ENCODE measurements at places on chromosomes 6 and 20. TPM values are rescaled to one million over a fixed set of nuclear protein-coding genes. Genes with fewer than 3 reads are reported as not detected.

The MAN1A1 gene
- 258 TPM for total RNA-seq

The TPD52L1 gene
- 155 TPM for total RNA-seq

The DDO gene
- total RNA-seq = 0.48 TPM

The KCNQ5 gene
- 28.2 TPM for total RNA-seq

The PRPH2 gene
- total RNA-seq = 1.4 TPM

The ELOVL2 gene
- 29.4 TPM for total RNA-seq

The CGA gene
- 8.2 TPM for total RNA-seq

The ARMC12 gene
- total RNA-seq = not detected

The COL9A1 gene
- total RNA-seq = 9.4 TPM

The HLA-F gene
- total RNA-seq = 34.2 TPM

The TCP11 gene
- total RNA-seq = not detected

The SLC17A3 gene
- total RNA-seq = 6.7 TPM

The HLA-DRB5 gene
- 2.9 TPM for total RNA-seq

The STK35 gene
- total RNA-seq = 15.9 TPM

The CRISP3 gene
- 10.8 TPM for total RNA-seq

The PSORS1C1 gene
- 1.2 TPM for total RNA-seq

The UTRN gene
- 220 TPM for total RNA-seq

The HLA-B gene
- 113 TPM for total RNA-seq

The SYCP2 gene
- 13.2 TPM for total RNA-seq

The SPATA25 gene
- 3.6 TPM for total RNA-seq

The SNRNP48 gene
- total RNA-seq = 16.9 TPM

The SAMD10 gene
- 0.24 TPM for total RNA-seq

The CST4 gene
- not detected for total RNA-seq

The TMEM63B gene
- 10.4 TPM for total RNA-seq

The AKAP12 gene
- total RNA-seq = 161 TPM

The GLP1R gene
- 2.6 TPM for total RNA-seq

The LPIN3 gene
- 6.3 TPM for total RNA-seq

The SNTA1 gene
- 28.2 TPM for total RNA-seq

The LTA gene
- not detected for total RNA-seq

The MICB gene
- 0.24 TPM for total RNA-seq

The TSPO2 gene
- total RNA-seq = not detected

The CCN2 gene
- total RNA-seq = 376 TPM
